ENCODE measurements at places on chromosomes 6 and 20.

DNA sequence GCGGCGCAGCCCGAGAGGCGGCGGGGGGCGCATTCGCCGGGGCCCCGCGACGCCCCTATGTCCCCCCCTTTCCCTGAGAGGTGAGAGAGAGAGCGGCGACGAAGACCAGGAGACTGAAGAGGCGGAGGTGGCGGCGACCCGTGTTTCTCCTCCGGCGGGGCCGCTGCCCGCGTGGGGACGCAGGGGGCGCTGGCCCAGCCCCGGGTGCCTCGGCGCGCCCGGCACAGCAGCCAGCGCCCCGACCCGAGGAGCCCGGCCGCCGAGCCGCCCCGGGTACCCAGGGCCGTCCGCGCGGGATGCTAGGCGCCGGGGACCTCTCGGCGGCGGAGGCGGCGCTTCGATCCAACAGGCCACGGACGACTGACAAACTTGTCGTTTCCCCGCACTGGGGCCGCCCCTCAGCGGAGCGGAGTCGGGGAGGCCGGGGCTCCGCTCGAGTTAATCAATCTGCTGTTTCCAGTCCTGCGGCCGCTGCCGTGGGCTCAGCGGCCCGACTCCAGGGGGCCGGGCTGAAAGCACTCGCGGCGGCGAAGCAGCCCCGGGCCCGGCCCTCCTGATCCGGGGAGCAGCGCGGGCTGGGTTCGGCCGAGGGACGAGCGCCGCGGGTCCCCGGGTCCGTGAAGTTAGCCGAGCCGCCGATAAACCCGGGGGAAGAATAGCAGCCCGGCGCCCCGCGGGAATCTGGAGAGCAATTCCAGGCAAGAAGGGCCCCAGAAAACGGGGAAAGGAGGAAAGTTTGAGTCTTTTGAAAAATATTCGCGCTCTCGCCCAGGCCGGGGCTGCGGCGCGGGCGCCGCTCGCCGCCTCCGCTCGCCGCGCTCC, 631 bp downstream of the MDGA1 start:
- DNase-seq, result no peak

DNA sequence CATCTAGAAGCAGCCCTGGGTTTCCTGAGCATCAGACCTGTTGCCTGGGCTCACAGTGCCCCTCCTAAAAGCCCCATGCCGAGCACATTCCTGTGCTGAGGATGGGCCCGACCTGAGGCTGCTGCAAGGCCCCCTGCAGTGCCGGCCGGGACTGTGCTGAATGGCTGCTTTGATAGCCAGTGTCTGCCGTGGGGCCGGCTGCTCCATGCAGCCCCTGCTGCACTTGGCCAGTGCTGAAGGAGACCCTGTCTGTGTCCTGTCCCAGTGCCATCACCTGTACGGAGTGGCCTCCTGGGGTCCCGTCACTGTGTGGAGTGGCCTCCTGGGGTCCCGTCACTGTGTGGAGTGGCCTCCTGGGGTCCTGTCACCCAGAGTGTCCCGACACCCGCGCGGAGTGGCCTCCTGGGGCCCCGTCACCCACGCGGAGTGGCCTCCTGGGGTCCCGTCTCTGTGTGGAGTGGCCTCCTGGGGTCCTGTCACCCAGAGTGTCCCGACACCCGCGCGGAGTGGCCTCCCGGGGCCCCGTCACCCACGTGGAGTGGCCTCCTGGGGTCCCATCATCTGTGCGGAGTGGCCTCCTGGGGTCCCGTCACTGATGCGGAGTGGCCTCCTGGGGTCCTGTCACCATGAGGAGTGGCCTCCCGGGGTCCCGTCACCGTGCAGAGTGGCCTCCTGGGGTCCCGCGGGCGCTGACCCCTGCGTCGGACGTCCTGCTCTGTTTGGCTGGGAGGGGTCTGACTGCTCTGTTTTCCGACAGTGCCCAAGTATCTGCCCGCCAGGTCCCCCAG, 7.0 kb downstream of the COL9A3 start:
- DNase-seq, result no peak

GRCh38 chr6:114431641-114432040, 88.8 kb upstream of the HS3ST5 start:
- no peak for DNase-seq

DNA sequence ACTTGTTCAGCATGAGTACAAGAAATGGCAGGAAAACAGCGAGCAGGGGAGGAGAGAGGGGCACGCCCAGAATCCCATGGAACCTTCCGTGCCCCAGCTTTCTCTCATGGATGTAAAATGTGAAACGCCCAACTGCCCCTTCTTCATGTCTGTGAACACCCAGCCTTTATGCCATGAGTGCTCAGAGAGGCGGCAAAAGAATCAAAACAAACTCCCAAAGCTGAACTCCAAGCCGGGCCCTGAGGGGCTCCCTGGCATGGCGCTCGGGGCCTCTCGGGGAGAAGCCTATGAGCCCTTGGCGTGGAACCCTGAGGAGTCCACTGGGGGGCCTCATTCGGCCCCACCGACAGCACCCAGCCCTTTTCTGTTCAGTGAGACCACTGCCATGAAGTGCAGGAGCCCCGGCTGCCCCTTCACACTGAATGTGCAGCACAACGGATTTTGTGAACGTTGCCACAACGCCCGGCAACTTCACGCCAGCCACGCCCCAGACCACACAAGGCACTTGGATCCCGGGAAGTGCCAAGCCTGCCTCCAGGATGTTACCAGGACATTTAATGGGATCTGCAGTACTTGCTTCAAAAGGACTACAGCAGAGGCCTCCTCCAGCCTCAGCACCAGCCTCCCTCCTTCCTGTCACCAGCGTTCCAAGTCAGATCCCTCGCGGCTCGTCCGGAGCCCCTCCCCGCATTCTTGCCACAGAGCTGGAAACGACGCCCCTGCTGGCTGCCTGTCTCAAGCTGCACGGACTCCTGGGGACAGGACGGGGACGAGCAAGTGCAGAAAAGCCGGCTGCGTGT, 11.6 kb downstream of the TNFAIP3 start:
- DNase-seq, result no peak

- DNase-seq, result no peak
These were observed 109.2 kb downstream of the ARID1B start for GRCh38 chr6:156886409-156886808.

DNA sequence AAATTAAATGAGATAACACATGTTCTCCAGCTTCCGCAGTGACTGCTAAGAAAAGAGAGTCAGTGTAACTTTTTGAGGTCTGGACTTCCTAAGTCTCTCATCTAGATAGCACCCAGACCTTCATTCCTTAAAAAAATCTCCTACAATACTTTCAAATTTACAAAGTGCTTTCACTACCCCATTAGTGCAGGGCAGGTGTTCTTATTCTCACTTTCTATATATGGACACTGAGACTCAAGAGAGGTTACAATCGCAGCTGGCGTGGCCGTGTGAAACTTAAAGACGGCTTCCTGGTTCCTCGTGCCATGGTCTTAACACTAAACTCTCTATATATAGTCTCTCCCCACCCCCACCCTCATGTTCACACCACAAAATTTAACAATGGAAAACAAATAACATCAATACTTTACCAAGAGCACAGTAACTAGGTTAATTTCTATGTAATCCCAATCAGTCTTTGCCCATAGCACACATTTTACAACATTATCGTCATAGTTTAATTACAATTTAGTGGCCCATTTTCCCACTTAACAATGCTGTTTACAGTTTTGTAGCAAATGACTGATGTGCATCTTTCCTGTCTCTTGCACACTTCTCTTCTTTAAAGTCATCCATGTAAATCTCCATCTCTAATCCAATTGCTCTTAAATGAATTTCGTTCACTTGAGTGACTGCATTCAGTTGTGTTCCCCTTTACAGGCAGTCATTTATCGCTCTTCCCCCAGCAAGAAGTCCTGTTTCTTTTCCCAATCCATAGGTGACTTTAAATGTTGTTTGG, 78.8 kb upstream of the ARID1B start:
- DNase-seq, result no peak

- no peak for DNase-seq
These were observed 35.2 kb upstream of the BCLAF1 start for GRCh38 chr6:136324686-136325380.

GRCh38 chr6:55621244-55621643, 42.3 kb upstream of the HMGCLL1 start:
- DNase-seq, result no peak

DNA sequence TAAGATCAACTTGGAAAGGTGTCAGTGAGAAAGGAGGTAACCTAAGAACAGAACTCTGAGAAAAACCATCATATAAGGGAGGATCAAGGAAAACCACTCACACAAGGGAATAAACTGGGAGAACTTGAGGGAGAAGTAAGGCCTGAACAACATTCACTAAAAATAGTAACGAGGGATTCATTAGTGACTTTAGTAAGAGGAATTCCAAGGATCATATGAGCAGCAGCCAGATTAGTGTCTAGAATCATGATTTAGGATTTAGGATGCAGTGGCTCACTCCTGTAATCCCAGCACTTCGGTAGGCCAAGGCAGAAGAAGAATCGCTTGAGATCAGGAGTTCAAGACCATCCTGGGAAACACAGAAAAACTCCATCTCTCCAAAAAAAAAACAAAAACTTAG, 376.5 kb upstream of the MARCKS start:
- no peak for DNase-seq

GRCh38 chr6:158631678-158632537, 12.6 kb downstream of the DYNLT1 start:
- DNase-seq, result no peak
